NCI-H510A treated with DMSO at 0.1 percent for 48 hours (cell line): ENCODE measurements at places on chromosomes 4 and X.

DNA sequence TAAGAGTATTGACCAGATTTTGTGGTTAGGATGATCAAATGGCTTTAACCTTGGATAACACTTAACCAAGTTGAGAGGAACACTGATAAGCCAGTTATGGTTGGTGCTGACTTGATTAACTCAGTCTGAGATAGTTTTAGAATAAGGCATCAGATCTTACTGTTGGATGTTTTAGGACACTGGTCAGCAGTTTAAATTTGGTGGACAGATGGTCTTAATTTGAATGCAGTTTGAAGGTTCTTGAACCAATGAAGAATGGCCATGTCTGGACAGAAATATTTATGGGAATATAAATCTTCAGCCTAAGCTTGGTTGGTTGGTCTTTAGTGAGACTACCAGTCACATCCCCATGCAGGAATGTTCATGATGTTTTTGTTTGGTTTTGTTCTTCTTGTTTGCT, 2.6 kb upstream of the GIMD1 start:
- no peak for DNase-seq

GRCh38 chr4:97038146-97038516, 1105.1 kb downstream of the STPG2 start:
- DNase-seq, result no peak

GRCh38 chr4:7978489-7978888, 38.8 kb upstream of the AFAP1 start:
- DNase-seq, result peak; percentile 19

GRCh38 chr4:169263791-169264392, 6.9 kb downstream of the SH3RF1 start:
- no peak for DNase-seq

DNA sequence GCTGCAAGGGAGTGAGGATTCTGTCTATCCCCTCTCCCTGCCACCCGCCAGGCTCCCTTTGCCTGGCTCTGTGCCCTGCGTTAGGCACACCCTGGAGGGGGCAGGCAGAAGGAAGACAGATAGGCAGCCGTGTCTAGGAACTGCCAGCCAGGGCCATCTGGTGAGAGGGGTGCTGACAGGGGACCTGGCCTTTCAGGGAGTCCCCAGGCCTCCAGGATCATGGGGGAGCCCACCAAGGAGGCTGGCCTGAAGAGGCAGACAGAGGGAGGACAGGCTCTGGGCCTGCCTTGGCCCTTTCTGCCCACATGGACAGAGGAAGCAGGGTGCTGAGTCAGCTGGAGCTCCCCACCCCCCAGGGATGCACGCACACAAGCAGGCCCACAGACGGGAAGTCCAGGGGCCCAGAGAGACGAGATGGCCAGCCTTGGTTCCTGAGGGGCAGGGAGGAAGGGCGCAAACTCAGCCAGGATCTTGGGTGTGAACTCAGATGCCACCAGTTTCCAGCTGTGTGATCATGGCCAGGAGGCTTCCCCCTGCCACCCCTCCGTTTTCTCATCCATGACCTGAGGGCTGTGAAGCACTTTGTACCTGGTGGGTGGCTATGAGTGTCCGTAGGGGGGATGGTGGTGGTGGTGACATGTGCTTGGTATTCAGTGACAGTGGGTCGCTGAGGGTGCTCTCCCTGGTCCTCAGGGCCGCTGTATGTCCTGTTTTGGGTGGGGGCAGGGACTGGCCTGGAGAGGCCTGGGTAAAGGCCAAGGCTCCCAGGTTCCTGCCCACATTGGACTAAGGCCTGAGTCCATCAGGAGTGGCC, 1.8 kb downstream of the SH3BP2 start:
- DNase-seq, result no peak

GRCh38 chr4:5209862-5210261, 158.6 kb downstream of the STK32B start:
- no peak for DNase-seq
